Head of caudate nucleus (tissue), 42 donors: ENCODE measurements at places on chromosomes 6 and 20.

DNA sequence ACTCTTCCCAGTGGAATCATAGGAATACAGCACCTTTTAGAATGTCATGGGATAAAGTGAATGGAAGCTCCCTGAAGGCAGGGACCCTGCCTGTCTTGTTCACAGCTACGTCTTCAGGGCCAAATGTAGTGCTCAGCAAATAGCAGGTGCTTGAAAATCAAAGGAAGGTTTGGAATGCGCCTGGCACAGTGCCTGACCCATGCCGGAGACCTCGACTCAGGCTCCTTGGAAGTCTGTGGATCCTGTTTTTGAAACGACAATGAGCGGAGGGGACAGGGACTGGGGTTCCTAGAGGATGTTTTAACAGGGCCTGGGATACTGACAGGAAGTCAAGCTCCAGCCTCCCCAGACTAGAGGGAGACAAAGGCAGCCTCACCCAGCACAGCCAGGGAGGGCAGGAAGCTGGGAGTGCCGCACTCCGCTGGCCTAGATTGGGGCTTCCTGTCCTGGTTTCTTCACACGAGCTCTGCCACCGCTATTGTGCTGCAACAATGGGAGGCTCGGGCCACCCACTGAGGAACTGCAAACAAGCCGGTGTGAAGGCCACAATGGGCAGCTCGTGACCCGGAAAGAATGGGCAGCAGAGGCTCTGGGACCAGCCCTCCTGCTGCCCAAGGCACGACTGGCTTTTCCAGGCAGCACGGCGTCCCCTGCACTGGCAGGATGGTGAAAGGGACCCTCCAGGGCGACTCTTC lies 76.7 kb downstream of the PREX1 start:
- peak; percentile 64 for DNase-seq

GRCh38 chr6:119350202-119350951 lies 816 bp upstream of the MAN1A1 start:
- no peak for DNase-seq

- no peak for DNase-seq
These were observed 177.8 kb upstream of the GGTLC1 start for GRCh38 chr20:24166412-24166811.

DNA sequence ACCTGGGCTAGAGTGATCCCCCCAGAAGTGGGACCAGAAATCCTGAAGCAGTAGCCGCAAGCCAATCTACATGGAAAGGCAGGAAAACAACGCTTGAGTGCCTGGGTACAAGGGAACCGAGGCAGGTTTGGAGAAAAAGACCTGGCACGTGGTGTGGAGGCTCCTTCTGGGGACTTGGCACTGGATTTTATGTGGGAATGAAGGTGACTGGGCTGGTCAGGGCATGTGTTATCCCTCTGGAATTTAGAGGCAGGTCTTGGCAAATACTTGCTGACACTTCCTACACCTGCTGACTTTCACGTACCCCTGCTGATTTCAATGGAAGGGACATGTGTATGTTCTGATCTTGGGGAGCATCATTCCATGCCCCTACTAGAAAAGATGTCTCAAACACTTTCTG lies 25.0 kb upstream of the FAM217A start:
- DNase-seq = no peak

DNA sequence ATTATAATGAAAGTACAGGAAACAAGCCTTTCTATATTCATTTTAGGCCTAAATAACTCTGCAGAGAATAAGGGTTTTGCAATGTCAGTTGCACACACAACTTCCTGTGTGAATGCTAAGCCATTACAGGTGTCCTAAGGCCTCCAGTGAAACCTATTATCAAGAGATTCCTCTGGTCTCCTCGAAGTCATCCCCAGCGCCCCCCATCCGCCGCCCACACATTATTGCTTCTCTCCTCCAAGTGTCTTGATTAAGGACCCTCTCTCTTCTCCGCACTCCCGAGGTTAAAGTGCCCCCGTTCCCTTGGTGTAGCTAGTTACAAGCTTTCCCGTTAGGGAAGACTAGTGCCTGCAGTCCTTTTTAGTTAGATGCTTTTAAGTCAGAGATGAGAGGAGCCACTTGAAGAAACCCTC lies 1.3 kb downstream of the HIVEP2 start:
- peak; percentile 28 for DNase-seq

DNA sequence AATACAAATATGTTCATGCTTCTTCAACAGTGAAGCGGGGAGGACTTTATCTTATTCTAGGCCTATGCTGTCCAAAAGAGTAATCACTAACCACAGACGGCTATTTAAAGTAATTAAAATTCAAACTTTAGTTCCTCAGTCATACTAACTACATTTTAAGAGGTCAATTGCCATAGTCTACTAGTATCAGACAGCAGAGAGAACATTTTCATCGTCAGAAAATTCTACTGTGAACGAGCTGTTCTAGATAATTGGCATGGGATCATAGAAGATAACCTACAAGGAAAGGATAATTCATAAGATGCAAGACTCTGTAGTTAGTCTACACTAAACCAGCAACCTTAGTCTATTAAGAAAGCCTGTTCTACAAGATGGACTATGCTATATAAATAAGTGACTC lies 44.4 kb downstream of the PRKN start:
- no peak for DNase-seq

DNA sequence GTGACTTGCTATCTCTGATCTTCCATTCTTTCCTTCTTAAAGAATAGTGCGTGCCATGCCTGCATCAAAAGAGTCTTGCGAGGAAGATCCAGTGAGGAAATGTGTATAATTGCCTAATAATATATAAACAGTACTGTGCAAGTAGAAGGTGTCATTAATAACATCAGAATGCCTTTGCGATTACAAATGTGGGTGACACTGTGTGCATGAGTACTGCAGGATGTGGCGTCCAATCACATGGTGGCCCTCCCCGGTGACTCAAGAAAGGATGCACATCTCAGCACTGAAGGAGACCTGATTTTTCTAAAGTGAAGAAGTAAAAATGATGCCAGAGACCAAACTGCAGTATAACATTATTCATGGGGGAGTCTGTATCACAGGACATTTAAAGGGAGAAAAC lies 107.5 kb upstream of the EDN1 start:
- no peak for DNase-seq

DNA sequence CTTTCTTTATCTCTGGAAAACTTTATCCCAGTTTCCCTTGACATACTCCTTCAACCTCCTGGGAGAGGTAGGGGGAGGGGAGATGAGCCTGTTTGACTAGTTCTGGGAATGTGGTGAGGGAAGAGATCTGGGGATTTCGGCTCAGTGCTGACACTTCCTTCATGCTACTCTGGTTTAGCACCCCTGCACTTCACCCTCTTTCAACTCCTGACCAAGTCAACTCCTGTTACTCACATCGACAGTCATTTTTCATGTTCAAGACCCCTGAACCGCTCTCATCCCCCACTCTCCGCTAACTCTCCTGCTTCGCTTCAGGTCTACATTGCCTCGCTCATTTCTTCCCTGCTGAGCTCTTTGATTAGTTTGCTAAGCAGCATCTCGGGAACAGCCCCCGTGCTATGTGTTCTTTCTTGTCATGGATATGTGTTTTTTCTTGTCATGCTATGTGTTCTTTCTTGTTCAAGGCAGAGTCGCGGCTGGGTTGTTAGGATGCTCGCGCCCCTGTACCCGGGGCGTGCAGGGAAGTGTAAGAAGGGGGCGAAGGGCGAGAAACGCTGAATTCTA lies 16.6 kb upstream of the TRIM27 start:
- peak; percentile 39 for DNase-seq

GRCh38 chr20:59042151-59042795 lies at the start of gene PRELID3B:
Gene PRELID3B, minus strand, starts transcription at chr20:59042786. Its CDS starts 56 bp downstream, at chr20:59042730.
- no peak for DNase-seq

DNA sequence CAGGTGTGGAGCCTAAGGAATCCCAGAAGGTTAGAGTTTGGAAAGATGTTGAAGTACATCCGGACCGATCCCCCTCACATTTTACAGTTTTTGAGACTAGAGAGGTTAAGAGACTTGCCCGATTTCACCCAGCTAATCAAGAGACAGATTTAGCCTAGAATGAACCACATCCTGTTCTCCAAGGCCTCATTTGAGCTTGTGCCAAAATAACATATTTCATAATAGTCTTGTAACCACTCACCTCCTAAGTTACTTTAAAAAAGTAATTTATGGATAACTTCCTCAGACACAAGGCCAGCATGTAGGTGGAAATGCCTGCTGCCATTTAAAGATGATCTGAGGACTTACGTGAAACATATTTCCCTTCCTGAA lies 39.8 kb upstream of the ARHGAP18 start:
- DNase-seq = no peak

DNA sequence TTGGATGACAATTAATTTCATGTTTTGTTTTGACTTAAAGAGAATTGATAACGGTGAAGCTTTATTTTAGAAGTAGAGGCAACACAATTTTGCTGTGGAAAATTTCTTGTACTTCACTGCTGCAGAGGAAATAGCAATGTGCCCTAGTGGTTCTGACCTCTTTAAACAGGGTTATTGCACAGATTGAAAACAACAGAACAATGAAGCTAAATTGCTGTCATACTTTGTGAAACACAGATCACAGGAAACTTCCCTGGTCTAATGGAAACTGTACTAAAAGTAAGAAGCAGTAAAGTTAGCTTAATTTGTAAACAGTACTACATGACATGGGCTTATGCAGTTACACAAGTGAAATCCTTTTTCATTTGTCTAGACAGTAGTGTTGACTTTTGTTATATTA lies 31.3 kb downstream of the OR2A4 start:
- DNase-seq = no peak

DNA sequence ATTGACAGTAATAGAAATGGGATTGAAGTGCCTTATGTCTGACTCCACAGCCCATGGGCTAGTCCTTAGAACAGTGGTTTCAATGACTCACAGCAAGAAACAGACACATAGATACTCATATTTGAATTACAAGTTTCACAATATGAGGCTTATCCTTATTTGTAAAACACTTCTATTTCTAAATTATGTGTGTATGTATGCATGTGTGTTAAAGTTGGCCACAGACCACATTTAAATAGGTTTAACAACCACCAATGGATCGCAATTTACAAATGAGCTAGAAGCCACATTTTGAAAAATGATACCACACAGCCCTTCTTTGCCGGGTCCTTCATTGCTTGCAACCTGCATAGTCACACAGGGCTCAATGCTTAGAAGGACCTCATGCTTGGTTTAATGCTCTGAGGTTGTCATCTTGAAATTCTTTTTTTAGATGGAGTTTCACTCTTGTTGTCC lies 157.8 kb upstream of the PREP start:
- DNase-seq = no peak

GRCh38 chr20:43911066-43911465 lies 3.6 kb upstream of the TOX2 start:
- no peak for DNase-seq

DNA sequence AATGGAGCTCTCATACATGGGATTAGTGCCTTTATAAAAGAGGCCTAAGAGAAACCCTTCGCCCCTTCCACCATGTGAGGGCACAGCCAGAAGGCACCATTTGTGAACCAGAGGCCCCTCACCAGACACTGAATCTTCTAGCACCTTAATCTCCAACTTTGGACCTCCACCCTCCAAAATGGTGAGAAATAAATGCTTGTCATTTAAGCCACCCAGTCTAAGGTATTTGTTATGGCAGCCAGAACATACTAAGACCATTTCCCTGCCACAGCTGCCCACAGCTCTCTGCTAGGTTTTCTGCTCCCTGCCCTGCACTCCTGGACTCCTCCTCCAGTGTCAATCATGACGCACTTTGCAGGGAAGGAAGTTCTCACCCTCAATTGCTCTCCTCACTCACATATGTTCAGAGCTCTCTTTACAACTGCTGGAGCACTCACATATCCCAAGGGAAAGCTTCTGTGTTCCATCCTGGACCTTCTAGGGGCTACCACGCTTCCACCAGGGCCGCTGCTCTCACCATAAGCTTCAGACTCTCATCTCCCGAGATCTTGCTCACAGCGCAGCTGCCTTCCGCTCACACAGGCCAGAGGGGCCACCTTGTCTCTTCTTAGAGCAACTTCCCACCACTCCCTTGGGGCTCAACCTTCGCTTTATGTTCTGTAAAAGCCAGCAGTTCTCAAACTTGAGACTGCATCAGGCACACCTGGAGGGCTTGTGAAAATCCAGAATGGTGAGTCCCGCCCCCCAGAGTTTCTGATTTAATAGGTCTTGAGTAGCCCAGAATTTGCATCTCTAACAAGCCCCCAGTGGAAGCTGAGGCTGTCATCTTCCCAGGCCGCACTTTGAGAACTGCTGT lies 1.6 kb upstream of the LY86 start:
- peak; percentile 45 for DNase-seq

- DNase-seq = no peak
These were observed 59.3 kb upstream of the ZNF217 start for GRCh38 chr20:53652859-53653517.

GRCh38 chr6:49531774-49532569 lies 18.5 kb upstream of the C6orf141 start:
- no peak for DNase-seq

DNA sequence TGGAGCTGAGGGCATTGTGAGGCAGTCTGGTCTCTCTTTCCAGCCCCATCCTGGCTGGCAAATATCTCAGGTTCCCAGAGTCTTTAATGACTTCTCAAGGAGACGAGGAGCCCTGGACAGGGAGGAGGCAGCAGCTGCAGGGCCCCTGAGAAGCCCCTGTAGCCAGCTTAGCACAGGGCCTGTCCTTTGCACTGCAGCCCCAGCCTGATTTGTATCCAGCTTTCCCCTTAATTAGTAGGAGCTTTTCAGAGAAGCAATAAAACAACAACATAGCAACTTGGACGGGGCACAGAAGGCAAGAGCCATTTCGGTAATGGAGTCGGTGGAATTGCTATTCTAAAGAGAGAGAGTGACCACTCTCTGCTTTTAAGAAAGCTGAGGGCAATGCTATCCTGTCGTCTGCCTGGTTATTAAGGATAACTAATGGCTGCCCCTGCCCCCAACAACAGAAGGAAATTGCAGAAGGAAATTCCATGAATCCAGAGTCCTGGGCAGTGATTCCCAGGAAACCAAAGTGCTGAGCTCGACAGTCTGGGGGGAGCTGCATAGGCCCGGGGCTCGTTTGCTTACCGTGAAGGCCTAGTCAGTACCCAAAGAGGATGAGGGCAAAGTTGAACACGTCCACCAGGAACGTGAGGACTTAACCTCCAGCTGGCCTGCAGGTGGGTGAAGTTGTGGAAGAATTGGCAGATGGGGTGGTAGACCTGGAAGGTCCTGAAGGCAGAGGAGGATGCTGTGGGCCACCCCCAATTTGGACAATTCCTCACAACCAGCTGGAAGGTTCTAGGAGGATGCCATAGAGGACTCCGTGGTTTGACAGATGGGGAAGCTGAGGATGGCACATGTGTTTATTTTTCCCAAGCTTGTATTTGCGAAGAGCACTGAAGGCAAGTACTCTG lies 50.3 kb downstream of the NPEPL1 start:
- no peak for DNase-seq

- DNase-seq = no peak
These were observed 30.4 kb upstream of the CD93 start for GRCh38 chr20:23116311-23117089.
